Femur (tissue), 1 donor: ENCODE measurements at places on chromosomes 16 and 17.

DNA sequence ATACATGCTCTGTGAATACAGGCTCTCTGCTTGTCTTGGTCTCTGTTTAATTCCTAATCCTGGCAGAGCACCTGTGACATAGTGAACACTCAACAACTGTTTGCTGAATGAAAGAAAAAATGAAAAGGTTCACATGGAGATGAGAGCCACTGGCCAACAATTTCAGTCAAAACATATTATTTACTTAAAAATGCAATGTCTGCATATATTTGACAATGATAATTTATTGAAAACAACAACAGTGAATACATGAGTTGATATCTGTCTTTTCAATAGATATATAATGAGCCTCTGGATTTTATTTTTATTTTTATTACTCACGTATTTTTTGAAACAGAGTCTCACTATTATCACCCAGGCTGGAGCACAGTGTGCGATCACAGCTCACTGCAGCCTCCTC is 136.6 kb downstream of the CDH13 start:
- no peak for DNase-seq

DNA sequence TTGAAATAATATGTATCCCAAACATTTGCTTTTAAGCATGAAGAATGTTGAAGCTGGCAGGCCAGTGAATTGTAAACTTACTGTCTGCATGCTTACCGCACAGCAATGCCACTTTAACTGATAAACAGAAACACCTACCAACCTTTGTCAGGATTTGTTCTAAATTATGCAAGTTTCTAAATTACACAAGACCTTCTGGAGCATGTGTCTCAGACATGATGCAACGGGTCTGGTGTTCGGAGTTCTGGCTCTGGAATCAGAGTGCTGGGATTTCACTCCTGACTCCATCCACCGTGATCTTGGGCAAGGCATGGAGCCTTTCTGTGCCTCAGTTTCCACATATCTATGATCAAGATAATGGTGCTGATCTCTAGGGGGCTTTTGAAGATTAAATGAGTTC is 111.2 kb downstream of the CCT6B start:
- DNase-seq: no peak

DNA sequence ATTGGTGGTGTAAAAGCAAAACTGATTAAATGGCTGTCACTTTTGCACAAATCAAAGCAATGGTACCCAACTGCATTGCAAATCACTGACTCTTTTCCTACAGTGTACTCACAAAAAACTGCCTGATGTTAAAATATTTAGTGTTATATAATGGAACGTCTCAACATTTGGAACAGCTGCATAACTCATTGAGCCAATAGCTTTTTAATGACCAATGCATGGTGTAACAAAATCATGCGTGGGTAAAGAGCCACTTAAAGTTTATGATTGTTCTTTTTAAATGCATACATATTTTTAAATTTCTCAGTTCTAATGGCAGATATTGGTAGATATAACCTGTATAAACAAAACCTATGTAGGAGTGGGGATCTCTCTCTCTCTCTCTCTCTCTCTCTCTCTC is 204.0 kb upstream of the MPHOSPH6 start:
- no peak for DNase-seq

GRCh38 chr17:72069586-72070202 is 51.1 kb upstream of the SOX9 start:
- DNase-seq: no peak

- DNase-seq: no peak
Observed at GRCh38 chr17:65121916-65122806, 15.0 kb upstream of the RGS9 start.
